ENCODE measurements at places on chromosomes 5 and 9.
A peak's percentile ranks its signal among the peaks of the same experiment; 100 is the strongest.

DNA sequence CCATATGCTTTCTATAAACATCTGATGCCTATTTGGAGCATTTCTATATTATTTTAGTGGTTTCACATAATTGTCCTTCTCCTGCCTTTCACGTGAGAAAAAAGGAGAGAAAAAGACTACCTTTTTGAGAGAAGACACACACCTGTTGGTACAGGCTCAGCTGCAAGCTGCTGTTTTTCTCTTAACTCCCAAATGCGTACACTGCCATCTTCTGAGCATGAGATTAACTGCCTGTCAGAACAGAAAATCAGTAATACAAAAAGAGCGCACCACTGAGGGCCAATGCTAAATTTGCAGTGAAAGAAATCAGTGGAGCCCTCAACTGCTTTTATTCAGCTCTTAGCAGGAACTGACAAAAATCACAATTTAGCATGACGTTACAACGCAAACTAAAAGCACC lies 54.9 kb downstream of the WDR41 start:
- DNase-seq, result peak; percentile 19

- no peak for DNase-seq
These were observed 31.7 kb downstream of the BRINP1 start for GRCh38 chr9:119337573-119337972.

DNA sequence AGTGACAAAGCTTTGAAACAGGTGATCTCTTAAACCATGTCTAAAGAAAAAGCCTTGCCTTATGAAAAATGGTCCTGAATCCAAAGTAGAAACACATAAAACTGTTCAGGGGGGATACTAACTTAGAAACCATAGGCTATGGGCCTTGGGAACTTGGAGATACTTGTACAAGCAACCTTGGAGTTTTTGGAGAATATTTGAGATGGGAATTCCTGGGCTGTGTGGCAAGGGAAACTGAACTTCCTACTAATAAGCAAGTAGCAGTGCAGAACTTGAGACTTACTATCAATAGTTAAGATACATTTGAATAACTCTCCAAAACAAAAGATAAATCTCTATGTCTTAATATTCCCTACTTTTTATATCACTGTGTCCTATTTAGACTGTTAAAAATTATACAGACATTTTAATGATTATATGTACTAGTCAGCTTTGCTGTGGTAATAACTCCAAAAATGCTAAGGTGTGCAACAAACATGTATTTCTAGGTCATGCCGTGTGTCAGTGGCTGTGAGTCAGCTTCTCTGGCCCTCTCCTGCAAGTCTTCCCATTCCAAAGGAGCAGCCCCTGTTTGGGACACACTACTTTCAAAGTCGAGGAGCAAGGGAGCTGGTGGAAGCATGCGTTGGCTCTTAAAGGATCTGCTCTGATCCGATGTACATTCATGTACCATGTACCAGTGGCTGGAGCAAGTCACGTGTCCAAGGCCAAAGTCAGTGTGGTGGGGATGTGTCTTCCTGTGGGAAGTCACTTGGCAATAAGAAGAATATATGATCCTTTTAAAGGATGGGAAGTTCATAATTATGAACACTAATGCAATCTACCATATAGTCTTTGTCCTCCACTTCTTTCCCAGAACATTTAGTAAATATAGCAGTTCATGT lies 39.6 kb downstream of the SNX30 start:
- DNase-seq, result no peak

GRCh38 chr9:73872701-73873100 lies 624.4 kb upstream of the RORB start:
- no peak for DNase-seq

- DNase-seq, result no peak
These were observed 609.9 kb downstream of the ACTL7B start for GRCh38 chr9:108245901-108246300.

DNA sequence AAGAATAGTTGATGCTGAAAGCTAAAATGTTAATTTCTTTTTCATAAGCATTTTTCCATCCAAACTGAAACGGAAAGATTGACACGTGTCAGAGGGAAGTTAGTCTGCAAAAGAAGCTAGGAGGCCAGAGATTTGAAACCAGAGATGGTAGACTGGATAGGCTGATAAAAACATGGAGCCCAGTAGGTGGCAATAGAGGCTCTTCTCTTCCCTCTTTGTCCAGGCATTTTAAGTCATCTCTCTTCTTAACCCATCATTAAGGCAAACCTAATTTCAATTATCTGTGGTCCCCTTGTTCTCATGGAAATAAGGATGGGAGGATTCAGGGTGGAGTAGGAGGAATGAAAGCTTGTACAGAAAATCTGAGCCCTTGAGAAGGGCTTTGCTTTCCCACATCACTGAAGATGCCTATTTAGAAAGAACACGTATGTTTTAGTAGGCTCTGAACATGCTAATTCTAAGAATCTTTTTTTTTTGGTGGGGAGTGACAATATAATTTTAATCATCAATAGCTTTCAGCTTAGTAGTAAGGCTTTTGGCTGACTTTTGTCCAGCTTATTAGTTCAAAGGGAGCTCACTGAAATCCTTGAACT lies 66.6 kb downstream of the ZNF474 start:
- peak; percentile 61 for DNase-seq

GRCh38 chr5:2537378-2538145 lies 213.9 kb downstream of the IRX2 start:
- DNase-seq, result no peak

DNA sequence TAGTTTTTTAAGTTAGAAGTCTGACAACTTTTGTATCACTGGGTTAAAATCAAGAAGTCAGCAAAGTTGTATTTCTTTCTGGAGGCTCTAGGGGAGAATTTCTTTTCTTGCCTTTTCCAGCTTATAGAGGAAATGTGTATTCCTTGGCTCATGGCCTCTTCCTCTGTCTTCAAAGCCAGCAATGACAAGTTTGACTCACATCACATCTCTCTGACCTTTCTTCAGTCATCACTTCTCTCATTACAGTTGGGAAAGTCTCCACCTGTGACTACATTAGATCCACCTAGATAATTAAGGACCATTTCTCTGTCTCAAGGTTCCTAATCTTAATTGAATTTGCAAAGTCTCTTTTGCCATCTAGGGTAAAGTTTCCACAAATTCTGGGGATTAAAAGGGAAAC lies 339.9 kb downstream of the TENT4A start:
- no peak for DNase-seq

- peak; percentile 57 for DNase-seq
These were observed 664.8 kb upstream of the ZNF608 start for GRCh38 chr5:125411071-125411743.

DNA sequence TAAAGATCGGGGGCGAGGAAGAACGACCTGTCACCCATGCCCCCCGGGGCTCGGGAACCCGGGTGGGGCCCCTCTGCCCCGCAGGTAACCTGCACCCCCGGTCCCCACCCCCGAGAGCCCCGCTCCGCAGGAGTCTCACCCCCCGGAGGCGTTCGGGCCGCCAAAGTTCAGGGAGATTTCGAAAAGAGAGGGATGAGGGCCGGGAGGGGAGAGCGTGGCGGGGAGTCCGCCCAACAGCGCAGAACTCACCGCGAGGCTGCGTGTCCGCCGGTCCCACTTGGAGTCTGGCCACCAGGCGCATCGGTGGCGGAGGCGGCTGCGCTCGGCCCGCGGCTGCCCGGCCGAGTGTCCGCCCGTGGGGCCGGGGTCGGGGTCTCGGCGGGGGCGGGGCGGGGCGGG lies at the start of gene PHF19:
Gene PHF19 (minus strand): TSS at position 347 of the 399 bp plus-strand sequence. CDS start 2,447 bp downstream, outside the sequence.
- DNase-seq, result peak; percentile 51

DNA sequence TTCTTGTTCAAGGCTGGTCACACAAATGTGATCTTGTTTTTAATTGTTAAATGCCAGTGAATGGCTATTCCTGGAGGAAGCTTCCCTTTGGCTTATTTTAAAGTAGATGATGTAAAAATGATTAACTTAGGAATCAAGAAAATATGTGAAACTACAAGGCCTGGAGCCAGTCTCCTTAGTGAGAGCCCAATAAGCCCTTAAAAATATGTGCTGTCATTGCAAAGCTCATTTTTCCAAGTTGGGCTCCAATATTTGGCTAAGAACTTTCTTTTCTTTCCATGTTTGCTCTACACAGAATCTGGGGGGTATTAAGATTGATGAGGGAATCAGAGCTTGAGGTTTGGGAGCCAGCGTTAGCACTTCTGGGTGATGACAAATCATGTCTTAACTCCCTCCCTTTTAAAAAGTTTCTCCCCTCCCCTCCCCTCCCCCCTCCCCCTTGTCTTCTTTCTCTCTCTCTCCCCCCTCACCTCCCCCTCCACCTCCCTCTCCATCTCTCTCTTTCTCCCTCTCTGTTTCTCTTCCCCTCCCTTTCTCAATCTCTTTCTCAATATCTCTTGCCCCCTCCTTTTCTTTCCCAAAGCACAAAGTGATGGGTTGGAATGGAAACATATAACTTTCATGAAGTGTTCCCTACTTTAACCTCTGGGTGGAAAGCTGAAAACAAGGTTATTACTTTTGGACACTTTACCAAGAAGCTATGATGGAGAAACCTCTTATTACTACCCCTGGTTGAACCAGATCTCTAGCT lies 86.0 kb downstream of the FBXL7 start:
- no peak for DNase-seq

- no peak for DNase-seq
These were observed 31.7 kb upstream of the GRHPR start for GRCh38 chr9:37390759-37391158.

GRCh38 chr5:67202828-67203227 lies 6.2 kb upstream of the CD180 start:
- DNase-seq, result no peak

DNA sequence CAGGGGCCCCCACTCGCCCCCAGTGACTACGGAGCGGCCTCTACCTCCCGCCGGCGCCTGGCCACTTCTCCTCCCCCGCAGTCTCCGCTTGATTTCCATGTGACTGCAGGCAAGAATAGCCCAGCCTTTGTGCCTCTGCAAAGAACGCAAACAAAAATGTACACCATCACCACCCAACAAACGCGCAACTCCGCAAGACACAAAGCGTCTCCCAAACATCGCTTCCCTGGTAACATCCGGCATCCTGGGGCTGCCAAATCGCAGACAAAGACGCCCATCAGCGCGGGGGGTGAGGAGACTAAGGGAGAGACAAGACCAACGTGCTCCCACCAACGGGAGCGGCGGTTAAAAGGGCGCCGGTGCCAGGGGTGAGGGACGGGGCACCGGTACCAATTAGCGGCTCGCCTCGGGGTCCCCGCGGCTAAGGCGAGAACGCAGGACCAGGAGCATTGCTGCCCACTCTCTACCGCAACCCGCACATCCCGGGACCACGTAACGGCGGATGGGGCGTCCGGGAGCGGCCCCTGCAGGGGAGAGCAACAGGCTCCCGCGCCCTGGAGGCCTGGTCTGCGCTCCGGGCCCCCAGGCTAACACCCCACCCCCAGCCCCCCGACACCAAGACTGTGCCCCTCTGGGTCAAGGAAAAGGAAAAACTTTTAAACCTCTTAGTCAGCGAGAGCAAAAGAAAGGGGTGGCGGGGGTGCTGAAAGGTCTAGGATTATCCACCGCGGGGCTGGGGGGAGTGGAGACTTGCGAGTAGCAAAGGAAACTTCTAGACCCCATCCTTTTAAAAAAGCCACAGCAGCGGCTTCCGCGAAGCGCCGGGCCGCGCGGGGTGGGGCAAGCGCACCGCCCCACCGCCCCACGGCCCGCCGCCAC lies 885 bp downstream of the MPDZ start:
- peak; percentile 78 for DNase-seq

DNA sequence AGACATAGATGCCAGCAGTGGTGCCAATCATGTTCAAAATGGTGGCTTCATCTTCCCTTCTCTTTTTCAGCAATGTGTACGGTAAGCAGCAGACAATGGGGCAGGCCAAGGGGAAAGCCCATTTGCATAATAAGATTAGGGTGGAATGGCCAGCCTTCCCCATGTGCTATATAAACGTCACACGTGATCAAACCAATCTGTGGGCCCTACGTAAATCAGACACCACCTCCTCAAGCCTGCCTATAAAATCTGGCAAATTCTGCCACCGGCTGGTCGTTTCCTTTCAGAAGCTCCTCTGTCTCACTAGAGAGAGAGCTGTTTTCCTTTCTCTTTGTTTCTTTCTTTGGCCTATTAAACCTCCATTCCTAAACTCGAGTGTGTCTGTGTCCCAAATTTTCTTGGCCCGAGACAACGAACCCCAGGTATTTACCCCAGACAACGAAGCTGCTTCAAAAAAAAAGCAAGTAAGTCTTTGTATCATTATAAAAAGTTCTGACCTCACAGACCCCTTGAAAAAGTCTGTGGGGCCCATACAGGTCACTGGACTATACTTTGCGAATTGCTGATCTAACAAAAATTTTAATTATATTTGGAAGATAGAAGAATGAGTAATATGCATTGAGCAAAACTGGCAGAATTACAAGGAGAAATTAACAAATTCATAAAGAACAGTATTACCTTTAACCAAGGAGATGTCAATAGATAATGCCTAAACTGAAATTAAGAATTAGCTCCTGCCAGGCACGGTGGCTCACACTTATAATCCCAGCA lies 15.2 kb downstream of the ZBTB5 start:
- no peak for DNase-seq

DNA sequence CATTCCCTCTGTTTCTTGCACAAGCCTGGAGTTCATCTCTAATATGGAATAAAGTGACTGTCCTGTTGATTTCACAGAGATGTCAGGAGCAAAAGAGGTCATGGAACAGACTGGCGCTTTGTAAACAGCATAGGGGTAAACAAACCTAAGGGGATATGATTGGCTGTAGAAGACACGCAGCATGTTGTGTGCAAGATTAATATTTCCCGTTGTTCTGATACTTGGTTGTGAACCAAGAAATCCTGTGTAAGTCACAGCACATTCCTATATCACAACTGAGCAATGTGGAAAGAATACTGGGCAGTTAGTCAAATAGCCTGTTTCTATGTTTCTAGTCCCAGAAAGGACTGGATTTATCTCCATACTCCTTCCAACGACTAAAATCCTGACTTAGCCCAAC lies 3.2 kb downstream of the ADAMTS12 start:
- DNase-seq, result no peak

- no peak for DNase-seq
These were observed 123.0 kb downstream of the COL23A1 start for GRCh38 chr5:178467205-178467567.

DNA sequence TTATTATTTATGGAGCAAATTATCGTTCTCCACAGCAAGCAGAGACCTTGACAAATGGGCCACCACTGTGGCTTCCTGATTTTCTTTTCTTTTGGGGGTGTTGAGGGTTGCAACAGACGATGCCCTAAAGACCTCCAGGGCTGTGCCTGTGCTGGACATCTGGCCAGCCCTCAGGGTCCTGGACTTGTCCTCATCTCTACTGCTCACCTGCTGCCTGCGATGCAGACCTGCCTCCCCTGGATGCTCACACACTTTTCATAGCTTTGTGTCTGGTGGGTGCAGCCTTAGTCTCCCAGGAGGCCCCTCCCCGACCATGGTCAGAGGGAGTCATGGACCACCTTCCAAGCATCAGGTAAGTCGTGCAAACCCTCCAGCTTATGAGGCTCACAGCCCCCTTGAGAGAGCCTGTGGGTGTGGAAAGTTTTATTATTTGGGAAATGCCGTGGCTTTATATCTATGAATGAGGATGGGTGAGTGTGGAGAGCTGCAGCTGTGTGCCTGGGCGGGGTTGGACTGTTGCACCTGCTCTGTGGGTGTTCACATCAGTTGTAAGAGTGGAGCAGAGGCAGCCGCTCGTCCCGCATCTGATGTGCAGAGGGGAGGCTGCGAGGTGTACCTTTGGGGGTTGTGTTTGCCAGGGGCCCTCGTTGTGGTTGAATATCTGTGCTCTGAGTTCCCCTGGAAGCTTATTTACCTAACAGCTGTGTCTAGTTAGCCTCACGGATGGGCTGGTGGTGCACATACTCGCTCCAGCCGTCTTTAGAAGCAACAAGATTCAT lies 126.3 kb upstream of the IRX4 start:
- DNase-seq, result no peak

GRCh38 chr5:115767424-115767823 lies 49.0 kb downstream of the CDO1 start:
- DNase-seq, result no peak
